ENCODE measurements at places on chromosomes 3 and 15.
A peak's percentile ranks its signal among the peaks of the same experiment; 100 is the strongest.

DNA sequence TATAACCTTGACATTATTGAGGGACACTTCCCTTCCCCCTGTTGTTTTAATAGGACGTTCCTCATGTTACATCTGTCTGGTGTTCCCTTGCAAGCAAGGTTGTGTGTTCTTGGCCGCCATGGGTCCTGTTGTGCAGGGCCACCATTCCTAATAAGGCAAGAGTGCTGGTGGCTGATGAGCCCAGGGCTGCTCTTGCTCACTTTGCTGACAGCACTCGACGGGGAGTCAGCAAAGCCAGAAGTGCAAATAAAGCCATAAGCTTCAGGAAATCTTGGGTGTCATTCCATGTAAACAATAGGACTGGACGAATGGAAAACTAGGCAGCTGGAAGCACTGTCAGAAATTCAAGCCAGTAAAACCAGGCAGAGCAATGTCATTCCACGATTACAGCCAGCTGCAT lies 75.8 kb downstream of the SQOR start:
- no peak overlapping the region for H3K4me3 ChIP-seq
- 0 out of 2 replicates have a peak, but pooled peaks cover 1% of the 10 kb centered on the region for H3K4me1 ChIP-seq
- no peaks in the 10 kb centered on the region for H3K36me3 ChIP-seq
- no peak overlapping the region for H3K27ac ChIP-seq
- no peak for DNase-seq

DNA sequence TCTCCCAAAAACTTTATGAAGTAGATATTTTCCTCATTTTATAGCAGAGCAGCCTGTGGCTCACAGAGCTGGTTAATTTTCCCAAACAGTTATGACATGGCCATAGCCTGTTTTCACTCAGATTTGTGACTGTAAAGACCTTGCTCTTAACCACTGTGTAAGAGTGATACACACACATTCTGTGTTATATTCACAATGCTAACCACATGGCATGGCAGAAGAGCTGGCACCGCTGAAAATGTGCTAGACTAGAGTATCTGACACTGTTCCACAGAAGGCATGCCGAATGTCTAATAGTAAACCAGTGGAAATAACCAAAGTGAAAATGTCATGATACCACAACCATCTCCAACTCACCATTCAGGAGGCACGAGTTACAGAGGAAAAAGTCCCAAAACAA lies 71.8 kb downstream of the PEX5L start:
- no peak overlapping the region for H3K4me3 ChIP-seq
- no peaks in the 10 kb centered on the region for H3K4me1 ChIP-seq
- DNase-seq = no peak

DNA sequence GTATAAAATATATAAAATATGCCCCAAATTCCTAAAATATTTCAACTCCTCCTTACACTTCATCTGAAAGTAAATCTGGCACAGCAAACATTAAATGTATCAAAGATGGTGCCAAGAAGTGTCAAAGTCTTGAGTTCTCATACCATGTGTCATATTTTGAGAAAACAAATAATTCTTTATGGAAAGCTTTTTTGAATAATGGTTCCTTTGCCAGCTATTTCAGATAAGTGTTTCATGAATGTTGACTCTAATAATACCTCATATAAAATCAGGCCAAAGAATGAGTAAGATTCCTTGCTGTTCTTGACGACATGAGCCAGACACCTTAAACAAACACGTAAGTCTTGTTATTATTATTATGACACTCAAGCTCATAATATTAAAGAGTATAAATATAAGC lies 30.3 kb upstream of the ZNF385D start:
- H3K27me3 ChIP-seq = no peaks in the 10 kb centered on the region
- H3K36me3 ChIP-seq = no peaks in the 10 kb centered on the region
- no peaks in the 10 kb centered on the region for H3K4me1 ChIP-seq
- H3K27ac ChIP-seq = no peak overlapping the region
- DNase-seq = no peak

DNA sequence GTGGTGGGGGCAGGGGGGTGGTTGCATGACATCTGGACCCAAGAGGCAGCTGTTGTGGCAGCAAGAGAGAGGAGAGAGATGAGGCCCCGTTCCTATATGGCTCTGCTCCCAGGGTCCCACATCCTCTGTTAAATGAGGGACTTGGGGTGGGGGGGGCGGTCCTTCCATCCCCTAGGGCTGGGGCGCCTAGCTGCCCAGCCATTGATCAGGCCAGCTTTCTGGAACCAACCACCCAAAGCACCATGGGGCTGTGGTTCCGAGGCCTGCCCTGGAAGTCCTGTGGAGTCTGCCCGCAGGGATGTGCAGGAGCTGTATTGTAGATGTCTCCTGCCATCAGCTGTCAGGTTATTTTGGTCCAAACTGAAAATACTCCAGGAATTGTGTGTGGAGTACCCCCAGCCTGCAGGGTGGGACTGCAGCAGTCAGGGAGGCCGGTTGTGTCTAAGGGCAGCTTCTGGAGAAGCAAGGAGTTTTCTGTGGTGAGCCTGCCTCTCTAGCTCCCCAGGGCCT lies 5.2 kb downstream of the FURIN start:
- H3K4me3 ChIP-seq = no peak overlapping the region
- peaks cover 29% of the 10 kb centered on the region for H3K36me3 ChIP-seq
- DNase-seq = no peak
- peak overlapping the region; percentile 10 for H3K27ac ChIP-seq
- peaks cover 33% of the 10 kb centered on the region for H3K4me1 ChIP-seq

- no peak for DNase-seq
- H3K27ac ChIP-seq = no peak overlapping the region
- no peaks in the 10 kb centered on the region for H3K36me3 ChIP-seq
- H3K27me3 ChIP-seq = no peaks in the 10 kb centered on the region
- H3K4me3 ChIP-seq = no peak overlapping the region
These were observed 871.0 kb upstream of the CFAP20DC start for GRCh38 chr3:59920822-59921221.

GRCh38 chr3:148238421-148238821 lies 459.3 kb upstream of the AGTR1 start:
- no peak overlapping the region for H3K4me3 ChIP-seq
- H3K36me3 ChIP-seq = no peaks in the 10 kb centered on the region
- no peaks in the 10 kb centered on the region for H3K4me1 ChIP-seq
- H3K27me3 ChIP-seq = no peaks in the 10 kb centered on the region
- no peak overlapping the region for H3K27ac ChIP-seq

DNA sequence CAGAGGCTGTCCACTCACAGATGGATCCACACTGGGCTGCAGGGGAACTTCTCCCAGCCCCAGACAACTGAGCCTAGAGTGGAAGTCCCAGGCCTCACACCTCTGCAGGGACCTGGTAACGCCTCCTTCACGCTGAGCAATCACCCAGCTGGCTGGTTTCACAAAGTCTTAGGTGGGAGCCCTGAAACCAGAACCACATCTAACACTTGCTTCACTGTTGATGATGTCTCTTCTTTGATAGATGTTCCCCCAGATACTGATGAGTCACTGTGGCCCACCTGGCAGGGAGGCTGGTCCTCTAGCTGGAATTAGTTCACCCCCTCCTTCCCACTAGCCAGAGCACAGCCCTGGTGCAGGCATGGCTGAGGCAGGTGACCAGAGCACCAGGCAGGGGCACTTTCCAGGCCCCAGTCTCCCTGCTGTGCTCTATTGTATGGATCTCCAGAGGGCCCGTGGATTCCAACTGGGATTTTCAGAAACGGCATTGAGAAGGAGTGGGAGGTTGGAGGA lies 33.5 kb downstream of the MYL3 start:
- H3K27ac ChIP-seq = no peak overlapping the region
- H3K27me3 ChIP-seq = peaks cover 29% of the 10 kb centered on the region
- H3K4me3 ChIP-seq = no peak overlapping the region
- H3K36me3 ChIP-seq = no peaks in the 10 kb centered on the region
- H3K4me1 ChIP-seq = no peaks in the 10 kb centered on the region
- no peak for DNase-seq

DNA sequence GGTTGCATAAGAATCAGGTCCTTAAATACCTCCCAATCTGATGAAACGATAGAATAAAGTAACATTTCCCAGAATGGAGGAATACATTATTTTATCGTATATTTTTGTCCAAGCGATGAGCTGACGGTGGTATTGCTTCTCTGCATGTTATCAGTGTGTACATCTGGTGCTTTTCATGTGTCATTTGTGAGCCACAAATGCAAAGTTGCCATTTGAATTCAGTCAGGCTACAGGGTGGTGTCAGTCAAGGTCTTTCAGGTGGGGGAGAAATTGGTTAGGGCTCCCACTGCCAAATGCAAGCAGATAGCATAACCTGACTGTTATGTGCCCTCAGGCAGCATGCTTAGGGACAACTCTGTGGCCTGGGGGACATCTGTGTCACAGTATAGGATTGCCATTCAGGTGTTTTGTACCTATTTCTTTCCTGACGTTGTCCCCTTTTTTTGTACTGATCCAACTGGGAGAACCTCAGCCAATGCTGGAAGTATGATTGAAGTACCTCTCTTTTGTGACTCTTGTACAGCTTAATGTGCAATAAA lies 26.5 kb upstream of the TIMP4 start:
- no peak overlapping the region for H3K4me3 ChIP-seq
- H3K27ac ChIP-seq = no peak overlapping the region
- DNase-seq = no peak
- H3K36me3 ChIP-seq = no peaks in the 10 kb centered on the region
- peaks cover 21% of the 10 kb centered on the region for H3K4me1 ChIP-seq

Measured in IMR-90 (cell line).